ENCODE measurements at places on chromosomes 6 and 20. TPM values are rescaled to one million over a fixed set of nuclear protein-coding genes. Genes with fewer than 3 reads are reported as not detected.

DNA sequence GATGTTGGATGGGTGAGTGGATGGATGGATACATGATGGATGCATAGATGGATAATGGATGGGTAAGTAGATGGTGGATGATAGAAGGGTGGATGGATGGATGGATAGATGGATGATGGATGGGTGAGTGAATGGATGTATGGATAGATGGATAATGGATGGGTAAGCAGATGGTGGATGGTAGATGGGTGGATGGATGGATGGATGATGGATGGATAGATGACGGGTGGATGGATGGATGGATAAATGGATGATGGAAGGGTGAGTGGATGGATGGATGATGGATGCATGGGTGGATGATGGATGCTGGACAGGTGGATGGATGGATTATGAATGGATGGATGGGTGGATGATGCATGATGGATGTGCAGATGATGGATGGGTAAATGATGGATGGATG, 175.5 kb downstream of the TAF4 start:
- no peaks in the 10 kb centered on the region for H3K4me1 ChIP-seq
- no peak overlapping the region for H3K4me3 ChIP-seq

DNA sequence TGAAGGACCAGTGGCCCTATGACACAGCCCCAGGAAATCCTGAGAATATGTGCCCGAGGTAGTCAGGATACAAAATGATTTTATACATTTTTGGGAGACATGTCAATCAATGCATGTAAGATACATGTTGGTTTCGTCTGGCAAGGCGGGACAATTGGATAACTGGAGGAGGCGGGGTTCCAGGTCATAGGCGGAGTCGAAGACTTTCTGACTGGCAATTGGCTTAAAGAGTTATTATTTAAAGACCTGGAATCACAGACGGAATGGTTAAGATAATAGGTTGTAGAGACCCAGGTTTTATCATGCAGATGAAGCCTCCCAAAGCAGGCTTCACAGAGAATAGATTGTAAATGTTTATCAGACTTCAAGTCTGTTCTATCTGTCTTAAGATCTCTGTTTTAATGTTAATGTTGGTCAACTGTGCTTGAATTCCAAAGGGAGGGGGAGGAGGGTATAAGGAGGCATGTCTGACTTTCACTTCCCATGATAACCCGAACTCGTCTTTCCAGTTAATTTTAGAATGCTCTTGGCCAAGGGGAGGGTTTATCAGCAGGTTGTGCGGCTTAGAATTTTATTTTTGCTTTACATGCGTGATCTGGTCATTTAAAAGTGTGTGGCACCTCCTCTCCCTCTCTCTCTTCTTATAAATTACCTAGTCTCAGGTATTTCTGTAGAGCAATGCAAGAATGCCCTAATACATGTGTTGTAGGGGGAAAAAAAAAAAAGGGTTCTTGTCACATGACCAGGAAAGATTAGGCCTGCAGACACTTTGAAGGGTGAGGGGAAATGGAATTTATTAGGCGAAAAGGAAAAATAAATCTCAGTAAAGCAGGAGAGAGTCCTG, 230.7 kb downstream of the NFATC2 start:
- DNase-seq: no peak
- H3K36me3 ChIP-seq: no peaks in the 10 kb centered on the region

- H3K36me3 ChIP-seq: peaks cover 73% of the 10 kb centered on the region
- no peak overlapping the region for H3K27ac ChIP-seq
- H3K4me3 ChIP-seq: no peak overlapping the region
- no peaks in the 10 kb centered on the region for H3K27me3 ChIP-seq
- H3K4me1 ChIP-seq: peaks cover 7% of the 10 kb centered on the region
Observed at GRCh38 chr6:45483501-45483900, 105.8 kb upstream of the SUPT3H start.

GRCh38 chr6:36330366-36330765, 6.3 kb downstream of the BNIP5 start:
- no peaks in the 10 kb centered on the region for H3K36me3 ChIP-seq
- H3K27me3 ChIP-seq: no peaks in the 10 kb centered on the region
- DNase-seq: no peak
- peaks cover 44% of the 10 kb centered on the region for H3K4me1 ChIP-seq
- no peak overlapping the region for H3K4me3 ChIP-seq
- H3K27ac ChIP-seq: no peak overlapping the region

GRCh38 chr20:63173552-63174191, 42.3 kb downstream of the YTHDF1 start:
- no peak overlapping the region for H3K27ac ChIP-seq
- H3K36me3 ChIP-seq: no peaks in the 10 kb centered on the region
- no peak for DNase-seq

DNA sequence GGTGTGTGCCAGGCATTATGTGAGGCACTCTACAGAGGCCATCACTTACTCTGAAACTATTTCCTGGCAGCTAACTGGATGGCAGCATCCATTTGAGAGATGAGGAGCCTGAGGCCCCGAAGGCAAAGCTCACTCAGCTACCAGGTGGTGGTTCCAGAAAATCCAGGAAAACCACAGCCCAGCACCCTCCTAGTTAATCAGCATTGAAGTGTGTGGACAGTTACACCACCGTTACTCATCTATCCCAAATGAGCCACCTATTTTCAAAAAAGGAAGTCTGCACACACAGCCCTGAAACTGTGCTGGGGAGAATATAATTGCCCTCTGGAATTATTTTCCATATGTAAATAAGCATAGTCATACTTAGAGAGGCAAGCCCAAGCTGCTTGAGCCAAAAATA, 67.4 kb downstream of the CNBD2 start:
- H3K27me3 ChIP-seq: 0 out of 2 replicates have a peak, but pooled peaks cover 4% of the 10 kb centered on the region
- H3K27ac ChIP-seq: no peak overlapping the region
- no peaks in the 10 kb centered on the region for H3K36me3 ChIP-seq
- peaks cover 6% of the 10 kb centered on the region for H3K4me1 ChIP-seq
- no peak overlapping the region for H3K4me3 ChIP-seq

GRCh38 chr6:158367816-158368215, 55.6 kb downstream of the TULP4 start:
- H3K36me3 ChIP-seq: peaks cover 5% of the 10 kb centered on the region
- H3K27ac ChIP-seq: no peak overlapping the region
- no peak overlapping the region for H3K4me3 ChIP-seq
- H3K27me3 ChIP-seq: no peaks in the 10 kb centered on the region
- DNase-seq: no peak
- no peaks in the 10 kb centered on the region for H3K4me1 ChIP-seq

DNA sequence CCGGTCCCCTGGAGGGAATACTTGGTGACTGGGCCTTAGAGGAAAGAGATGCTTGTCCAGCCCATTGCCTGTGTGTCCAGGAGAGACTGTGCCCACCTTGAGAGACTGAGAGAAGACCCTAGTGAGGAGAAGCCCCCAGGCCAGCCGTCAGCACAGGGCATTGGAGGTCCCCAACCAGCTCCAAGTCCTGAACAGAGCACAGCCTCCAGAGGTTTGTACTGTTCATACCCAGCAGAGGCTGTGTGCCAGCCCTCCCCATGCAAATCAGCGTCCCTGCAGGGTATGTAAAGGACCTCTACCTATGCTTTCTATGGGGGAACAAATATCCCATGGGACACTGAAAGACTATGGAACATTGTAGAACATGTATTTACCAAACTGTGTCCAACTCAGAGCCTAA, 8.4 kb downstream of the HLA-E start:
- H3K36me3 ChIP-seq: no peaks in the 10 kb centered on the region
- H3K4me3 ChIP-seq: no peak overlapping the region

- H3K36me3 ChIP-seq: peaks cover 49% of the 10 kb centered on the region
- H3K27me3 ChIP-seq: no peaks in the 10 kb centered on the region
- no peak for DNase-seq
- H3K27ac ChIP-seq: no peak overlapping the region
- no peak overlapping the region for H3K4me3 ChIP-seq
- no peaks in the 10 kb centered on the region for H3K4me1 ChIP-seq
Observed at GRCh38 chr20:13749811-13750210, 34.9 kb downstream of the ESF1 start.

DNA sequence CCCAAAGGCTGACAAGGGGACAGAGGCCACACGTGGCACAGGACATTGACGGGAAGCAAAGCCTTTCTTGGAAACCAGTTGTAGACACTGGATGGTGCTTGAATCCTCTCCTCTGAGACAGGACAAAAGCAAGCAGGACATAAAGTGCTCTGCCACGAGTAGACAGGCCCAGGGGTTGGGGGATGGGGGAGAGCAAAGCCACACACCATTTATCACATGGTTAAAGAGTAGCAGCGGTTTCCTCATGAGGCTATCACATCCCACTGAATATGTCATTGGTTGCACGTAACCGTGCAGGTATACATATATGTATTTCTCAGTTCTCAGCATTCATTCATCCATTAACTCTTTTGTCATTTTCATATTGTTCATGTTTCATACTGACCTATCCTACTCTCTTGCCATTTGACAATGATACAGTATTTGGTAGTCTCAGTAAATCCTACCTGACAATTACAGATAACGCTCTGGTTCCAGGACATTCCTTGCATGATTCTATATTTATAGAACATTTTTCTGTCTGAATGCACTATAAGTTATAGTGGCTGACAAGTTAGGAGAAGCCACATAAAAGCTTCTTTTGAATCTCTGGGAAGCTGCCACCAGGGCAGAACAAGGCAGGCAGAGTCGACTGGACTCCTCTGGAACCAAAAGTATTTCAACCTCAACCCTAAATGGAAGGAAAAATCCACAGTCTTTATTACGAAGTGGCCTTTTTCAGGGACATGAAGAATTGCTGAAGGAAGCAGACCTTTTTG, 23.5 kb downstream of the METTL24 start:
- H3K27me3 ChIP-seq: 0 out of 2 replicates have a peak, but pooled peaks cover 4% of the 10 kb centered on the region
- no peak overlapping the region for H3K27ac ChIP-seq
- DNase-seq: no peak
- no peaks in the 10 kb centered on the region for H3K36me3 ChIP-seq
- H3K4me1 ChIP-seq: no peaks in the 10 kb centered on the region
- H3K4me3 ChIP-seq: no peak overlapping the region

DNA sequence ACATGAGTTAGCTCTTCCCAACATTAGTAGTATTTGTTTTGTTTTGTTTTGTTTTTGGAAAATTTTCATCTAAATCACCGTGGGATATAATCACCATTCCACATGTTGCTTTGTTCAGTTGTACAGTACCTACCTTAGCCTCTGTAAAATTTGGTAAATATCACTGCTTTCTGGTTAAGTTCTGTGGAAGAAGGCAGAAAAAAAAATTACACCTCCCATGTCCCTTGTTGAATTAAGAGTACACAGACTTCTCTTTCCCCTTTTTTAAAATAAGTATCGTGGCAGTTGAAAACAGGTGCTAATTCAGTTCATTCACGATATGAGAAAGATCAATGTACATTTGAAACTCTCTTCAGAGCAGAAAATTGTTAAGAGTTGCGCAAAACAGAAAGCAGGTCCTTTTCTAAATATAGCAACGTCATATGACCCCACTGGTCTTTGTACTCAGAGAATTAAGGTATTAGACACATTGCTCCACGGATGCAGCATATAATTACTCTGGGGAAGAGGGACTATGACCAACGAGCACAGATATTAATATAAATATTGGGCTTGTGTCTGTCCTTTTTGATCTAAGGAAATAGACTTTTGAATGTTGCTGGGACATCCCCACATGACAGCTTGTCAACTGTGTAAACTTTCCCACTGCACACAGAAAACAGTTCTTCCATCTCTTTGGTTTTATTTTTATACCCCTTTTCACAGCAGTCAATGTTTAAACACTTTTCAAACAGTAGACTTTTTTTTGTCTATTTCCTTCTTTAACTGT, 58.6 kb upstream of the ZNF217 start:
- H3K27me3 ChIP-seq: no peaks in the 10 kb centered on the region
- H3K4me3 ChIP-seq: no peak overlapping the region
- H3K36me3 ChIP-seq: no peaks in the 10 kb centered on the region
- no peak for DNase-seq
- H3K27ac ChIP-seq: no peak overlapping the region
- H3K4me1 ChIP-seq: peaks cover 20% of the 10 kb centered on the region

DNA sequence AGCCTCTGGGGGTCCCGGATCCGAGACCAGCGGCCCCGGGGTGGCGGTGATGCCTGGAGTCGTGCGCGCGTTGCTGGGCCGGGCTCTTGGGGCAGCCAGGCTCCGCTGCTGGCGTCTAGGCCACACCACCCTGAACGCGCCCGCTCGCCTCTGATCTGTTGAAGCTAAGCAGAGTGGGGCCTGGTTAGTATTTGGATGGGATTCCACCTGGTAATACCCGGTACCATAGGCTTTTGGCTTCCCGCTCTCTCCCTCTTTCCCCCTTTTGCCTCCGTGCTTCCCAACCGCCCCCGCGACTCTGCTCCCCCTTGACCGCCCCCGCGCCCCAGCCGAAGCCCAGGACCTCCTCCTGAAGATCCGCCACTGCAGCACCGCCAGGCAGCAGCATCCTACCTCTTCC, 1383.5 kb upstream of the DEFB115 start:
- H3K27ac ChIP-seq: no peak overlapping the region
- peak; percentile 28 for DNase-seq
- H3K4me1 ChIP-seq: no peaks in the 10 kb centered on the region
- H3K4me3 ChIP-seq: no peak overlapping the region
- no peaks in the 10 kb centered on the region for H3K36me3 ChIP-seq

DNA sequence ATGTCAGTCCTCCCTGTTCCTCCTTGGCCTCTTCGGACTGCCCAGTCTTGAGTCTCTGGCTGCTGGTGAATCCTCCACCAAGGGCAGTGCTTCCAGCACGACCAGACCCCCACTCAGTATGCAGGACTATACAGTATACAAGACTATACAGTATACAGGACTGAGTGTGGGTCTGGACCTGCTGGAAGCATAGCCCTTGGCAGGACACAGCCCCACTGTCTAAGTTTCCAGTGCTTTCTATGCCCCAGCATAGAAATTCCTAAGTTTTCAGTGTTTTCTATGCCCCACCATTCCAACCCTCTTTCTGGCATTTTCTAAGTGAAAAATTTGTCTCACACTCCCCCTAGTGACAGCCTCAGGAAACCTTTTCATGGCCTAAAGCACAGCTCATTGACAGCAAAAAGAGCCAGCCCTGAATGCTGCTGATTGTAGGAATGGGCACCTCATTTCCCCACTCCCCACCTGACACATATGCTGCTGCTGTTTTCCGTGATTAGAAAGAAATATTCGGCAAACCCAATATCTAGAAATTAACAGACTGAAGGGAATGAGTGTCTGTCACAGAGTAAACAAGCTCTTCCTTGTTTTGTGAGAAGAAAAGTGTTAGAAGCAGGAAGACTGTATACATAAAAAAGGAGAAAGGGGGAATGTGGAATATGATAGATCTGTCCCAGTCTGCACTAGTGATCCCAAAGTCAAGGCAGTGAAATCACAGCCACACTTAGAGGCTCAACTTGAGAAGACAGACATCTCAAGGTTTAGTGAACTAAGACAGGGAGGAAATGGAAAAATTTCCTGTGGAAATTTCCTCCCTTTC, 206.9 kb downstream of the IBTK start:
- H3K36me3 ChIP-seq: no peaks in the 10 kb centered on the region
- peak; percentile 13 for DNase-seq
- no peaks in the 10 kb centered on the region for H3K27me3 ChIP-seq
- H3K4me1 ChIP-seq: no peaks in the 10 kb centered on the region
- H3K4me3 ChIP-seq: no peak overlapping the region
- no peak overlapping the region for H3K27ac ChIP-seq

GRCh38 chr6:9161731-9162130, 726.4 kb upstream of the SLC35B3 start:
- H3K4me1 ChIP-seq: no peaks in the 10 kb centered on the region
- H3K36me3 ChIP-seq: no peaks in the 10 kb centered on the region
- DNase-seq: no peak
- no peak overlapping the region for H3K27ac ChIP-seq
- H3K4me3 ChIP-seq: no peak overlapping the region

MRPL18 gene
- total RNA-seq: 136 TPM

LYRM4 gene
- 36.5 TPM for total RNA-seq

SLC22A2 gene
- total RNA-seq: 0.02 TPM

BMP5 gene
- total RNA-seq: 72.3 TPM

PRR18 gene
- 0.33 TPM for total RNA-seq

NHLRC1 gene
- total RNA-seq: not detected

DNMT3B gene
- 15.6 TPM for total RNA-seq

HTR1E gene
- not detected for total RNA-seq
